ENCODE measurements at places on chromosomes 2 and 18.

DNA sequence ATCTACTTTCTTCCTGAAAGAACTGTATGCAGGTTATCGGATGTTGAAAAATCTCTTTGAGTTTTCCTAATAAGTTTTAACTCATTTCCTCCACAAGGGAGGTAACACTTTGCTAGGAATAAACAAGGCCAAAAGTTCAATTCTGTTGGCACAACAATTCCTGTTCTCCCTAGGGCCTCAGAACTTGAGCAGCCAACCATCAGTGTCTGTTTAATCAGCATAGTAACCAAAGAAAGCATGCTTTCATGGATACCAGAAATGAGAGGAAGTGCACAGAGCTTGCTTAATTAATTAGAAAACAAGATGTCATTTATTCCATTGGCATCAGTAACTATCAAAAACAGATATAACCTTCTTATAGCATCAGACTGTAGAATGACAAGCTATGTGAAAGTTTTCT, 503.2 kb upstream of the CNTNAP5 start:
- no peak for DNase-seq

GRCh38 chr2:24541621-24542020, 50.6 kb downstream of the NCOA1 start:
- DNase-seq: no peak

- DNase-seq: peak; percentile 62
These were observed 12.6 kb downstream of the ITPRID2 start for GRCh38 chr2:181904022-181904632.

DNA sequence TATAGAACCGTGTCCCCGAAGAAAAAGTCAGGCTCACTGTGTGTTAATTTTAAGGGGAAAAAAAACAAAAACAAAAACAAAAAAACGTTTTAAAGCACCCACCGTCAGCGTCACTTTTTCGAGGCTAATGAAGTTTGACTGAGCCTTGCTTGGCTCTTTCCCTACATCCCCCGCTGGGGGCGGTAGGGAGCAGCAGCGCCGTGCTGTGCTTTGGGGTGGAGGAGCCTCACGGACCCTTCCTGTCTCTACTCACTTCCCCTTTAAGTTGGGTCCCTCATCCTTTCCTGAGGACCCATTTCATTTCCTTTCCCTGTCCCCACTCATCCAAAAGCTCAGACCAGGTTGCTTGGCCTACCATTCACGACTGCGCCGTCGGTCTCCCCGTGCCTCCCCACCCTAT, 82.8 kb upstream of the RPL31 start:
- no peak for DNase-seq

DNA sequence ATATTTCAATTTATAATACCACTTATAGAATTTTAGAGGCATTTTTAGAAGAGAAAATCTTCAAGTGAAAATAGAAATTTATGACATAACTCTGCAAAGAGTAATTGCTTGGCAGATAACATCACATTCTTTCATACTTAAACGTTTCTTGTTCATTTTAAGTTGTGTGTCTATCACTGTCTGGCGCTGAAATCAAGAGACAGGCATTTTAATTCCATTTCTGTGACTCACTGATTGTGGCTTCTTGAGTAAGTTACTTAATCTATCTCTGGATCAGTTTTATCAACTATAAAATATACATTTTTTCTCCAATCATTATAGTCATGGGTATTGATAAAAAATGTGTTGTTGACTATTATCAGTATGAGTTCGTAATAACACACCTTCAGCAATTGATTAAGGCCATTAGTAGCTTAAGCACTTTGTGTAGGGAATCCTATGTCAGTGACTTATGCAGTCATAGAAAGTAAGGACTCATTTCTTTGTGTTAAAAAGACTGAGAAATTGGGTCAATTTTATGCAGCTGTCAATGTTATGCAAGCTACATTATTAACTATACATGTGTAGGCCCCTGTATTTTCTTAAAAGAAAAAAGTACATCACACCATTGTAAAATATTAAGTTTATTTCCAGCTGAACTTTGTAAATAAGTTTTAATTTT, 497.3 kb downstream of the CCDC85A start:
- peak; percentile 41 for DNase-seq

DNA sequence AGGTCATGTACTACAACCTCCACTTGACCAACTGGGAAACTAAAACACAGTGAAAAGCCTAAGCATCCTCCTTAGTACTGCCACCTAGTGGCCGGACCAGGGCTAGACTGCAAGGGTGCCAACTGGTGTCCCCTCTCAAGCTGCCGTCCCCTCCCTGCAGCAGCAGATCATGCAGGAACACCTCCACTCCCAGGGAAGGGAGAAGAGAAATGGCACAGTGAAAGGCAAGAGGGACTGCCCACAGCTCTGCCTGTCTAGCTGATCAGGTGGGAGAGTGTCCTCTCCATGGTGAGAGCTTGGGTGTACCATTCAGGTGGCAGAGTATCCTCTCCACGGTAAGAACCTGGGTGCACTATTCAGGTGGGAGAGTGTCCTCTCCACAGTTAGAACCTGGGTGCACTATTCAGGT, 78.1 kb downstream of the AAK1 start:
- peak; percentile 42 for DNase-seq

DNA sequence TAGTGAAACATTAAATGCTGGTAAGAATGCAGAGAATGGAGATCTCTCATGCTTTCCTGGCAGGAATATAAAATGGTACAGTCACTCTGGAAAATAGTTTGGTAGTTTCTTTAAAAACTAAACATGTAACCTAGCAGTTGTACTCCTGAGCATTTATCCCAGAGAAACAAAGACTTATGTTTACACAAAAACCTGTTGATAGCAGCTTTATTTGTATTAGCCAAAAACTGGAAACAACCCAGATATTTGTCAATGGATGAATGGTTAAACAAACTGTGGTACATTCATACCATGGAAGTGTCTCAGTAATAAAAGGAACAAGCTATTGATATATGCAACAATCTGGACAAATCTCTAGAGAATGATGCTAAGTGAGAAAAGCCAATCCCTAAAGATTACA, 81.7 kb upstream of the CTAGE1 start:
- no peak for DNase-seq

- no peak for DNase-seq
These were observed 193.7 kb upstream of the PIEZO2 start for GRCh38 chr18:11343096-11343495.

DNA sequence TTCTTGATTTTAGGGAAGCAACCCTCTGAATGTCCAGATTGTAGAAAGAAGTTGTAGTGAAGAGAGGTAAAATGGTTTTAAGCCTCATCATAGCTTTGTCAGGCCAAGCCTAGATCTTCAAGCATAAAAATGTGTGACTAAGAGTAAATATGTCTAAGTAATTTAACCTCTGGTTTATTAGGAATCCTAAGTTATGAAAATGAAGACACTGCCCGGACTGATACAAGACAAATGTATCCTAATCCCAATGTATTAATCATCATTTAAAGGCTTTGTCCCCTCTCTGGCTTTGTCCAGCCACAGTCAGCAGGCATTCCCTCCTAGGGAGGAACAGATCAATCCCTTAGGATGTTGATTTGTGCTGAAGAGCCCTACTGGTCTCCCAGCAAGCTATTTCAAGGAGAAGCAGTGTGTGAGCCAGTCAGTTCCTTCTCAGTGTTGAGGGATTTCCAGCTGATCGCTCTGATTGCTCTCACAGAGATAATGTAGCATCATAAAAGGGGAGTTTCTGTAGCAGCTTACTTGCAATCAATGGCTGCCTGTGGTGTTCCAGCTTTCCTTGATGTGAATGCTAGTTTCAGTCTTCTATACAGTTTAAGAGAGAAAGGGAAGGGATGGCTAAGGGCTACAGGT, 796.1 kb downstream of the EPHA4 start:
- no peak for DNase-seq

GRCh38 chr2:74587664-74588277, 33.3 kb downstream of the DOK1 start:
- DNase-seq: peak; percentile 70

DNA sequence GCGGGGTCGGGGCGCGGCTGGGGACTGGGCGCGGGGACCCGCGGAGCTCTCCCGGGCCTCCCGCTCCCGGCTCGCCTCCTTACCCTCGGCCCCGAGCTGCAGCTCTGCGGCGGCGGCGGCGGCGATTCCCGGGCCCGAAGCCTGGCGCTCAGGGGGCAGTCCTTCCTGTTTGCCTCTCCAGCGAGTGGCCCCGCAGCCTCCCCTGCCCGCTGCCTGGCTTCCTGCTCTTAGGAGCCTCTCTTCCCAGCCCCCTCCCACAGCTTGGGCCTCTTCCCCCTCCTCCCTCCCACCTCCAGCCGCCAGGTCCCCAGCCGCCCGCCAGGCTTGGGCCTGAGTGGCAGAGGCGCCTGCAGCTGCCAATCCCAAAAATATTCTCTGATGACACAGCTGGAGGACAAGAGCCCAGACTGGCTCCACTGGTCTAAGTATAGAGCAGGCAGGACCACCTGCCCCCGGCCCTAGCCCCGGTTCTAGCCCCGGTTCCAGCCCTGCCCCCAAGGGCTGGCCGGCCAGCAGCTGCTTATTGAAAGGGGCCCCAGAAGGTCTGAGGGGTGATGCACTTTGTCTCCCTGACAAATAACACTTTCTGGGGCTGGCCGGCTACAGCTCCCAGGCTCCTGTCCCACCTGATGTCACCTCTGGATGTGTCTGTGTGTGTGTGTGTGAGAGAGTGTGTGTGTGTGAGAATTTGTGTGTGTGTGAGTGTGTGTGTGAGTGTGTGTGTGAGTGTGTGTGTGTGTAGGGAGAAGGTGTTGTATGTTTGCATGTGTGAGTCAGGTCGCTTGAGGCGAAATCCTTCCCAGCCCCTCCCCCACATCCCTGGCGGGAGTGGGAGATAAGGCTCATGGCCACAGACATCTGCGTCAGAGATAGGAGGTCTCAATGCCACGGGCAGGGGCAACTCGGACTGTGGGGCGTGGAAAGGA, at the start of gene OBSL1:
Gene OBSL1, minus strand, starts transcription at position 229 of the 926 bp plus-strand sequence. CDS start 307 bp downstream, outside the sequence.
- DNase-seq: peak; percentile 66

GRCh38 chr2:2919574-2920365, 457.8 kb downstream of the EIPR1 start:
- no peak for DNase-seq

DNA sequence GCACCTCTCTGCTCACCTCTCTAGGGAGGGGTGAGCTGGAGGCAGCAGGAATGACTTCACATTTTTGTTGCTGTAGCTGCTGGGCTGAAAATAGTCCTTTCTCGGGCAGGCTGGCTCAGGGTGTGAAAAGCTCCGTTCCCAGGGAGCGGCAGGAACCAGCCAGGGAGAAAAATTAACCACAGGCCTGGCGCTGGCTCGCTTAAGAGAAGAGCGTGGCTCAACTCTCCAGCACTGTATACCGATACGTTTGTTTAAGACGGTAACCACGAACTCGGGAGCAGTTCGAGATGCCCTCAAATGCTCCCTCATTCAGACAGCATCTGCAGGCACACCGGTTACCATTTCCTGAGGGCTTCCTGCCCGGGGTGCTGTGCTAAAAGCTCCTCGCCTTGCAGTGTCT, 129.6 kb downstream of the CELF4 start:
- no peak for DNase-seq

DNA sequence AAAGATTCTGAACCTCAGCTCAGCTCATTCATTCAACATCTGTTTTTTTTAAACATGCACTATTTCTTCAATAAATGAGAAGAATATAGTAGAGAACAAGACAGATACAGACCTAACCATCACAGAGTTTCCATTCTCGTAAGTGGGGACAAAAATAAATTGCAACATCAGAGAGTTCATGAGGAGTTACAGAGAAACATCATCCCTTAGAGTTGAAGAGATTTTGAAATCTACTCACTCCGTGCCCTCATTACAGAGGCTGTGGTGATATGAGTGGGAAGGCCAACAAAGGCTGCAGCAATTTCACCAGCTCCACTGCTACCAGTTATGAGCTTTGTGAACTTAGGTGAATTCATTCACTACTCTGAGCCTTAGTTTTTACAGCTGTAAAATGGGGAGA, 399.3 kb downstream of the BCL11A start:
- no peak for DNase-seq

- DNase-seq: no peak
These were observed 326.7 kb downstream of the DPP10 start for GRCh38 chr2:114769110-114769509.

- DNase-seq: no peak
These were observed 194.8 kb downstream of the ZNF804A start for GRCh38 chr2:184793176-184793575.

- peak; percentile 79 for DNase-seq
These were observed 162.0 kb downstream of the RTP5 start for GRCh38 chr2:242031481-242032019.

GRCh38 chr18:69158944-69159343, 241.7 kb upstream of the DOK6 start:
- no peak for DNase-seq

GRCh38 chr2:168897449-168897848, 3.6 kb upstream of the G6PC2 start:
- DNase-seq: no peak

GRCh38 chr2:205130111-205130829, 552.0 kb upstream of the NRP2 start:
- no peak for DNase-seq

DNA sequence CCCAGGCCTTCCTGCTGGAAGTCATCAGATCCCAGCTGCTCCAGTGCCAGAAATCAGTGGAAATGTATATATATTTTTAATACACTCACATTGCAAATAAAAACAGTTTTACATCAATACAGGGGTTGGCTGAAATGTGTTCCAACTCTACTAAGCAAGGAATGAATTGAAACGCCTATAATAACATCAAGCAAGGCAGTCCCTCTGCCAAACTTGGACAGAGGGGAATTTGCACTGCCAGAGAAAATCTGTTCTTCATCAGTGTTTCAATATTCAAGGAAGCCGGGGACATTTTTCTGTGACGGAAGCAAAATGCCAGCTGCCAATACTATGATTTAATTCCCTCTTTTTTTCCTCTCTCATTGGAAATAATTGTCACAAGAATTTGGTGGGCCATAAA, 335.3 kb downstream of the TNS1 start:
- no peak for DNase-seq

DNA sequence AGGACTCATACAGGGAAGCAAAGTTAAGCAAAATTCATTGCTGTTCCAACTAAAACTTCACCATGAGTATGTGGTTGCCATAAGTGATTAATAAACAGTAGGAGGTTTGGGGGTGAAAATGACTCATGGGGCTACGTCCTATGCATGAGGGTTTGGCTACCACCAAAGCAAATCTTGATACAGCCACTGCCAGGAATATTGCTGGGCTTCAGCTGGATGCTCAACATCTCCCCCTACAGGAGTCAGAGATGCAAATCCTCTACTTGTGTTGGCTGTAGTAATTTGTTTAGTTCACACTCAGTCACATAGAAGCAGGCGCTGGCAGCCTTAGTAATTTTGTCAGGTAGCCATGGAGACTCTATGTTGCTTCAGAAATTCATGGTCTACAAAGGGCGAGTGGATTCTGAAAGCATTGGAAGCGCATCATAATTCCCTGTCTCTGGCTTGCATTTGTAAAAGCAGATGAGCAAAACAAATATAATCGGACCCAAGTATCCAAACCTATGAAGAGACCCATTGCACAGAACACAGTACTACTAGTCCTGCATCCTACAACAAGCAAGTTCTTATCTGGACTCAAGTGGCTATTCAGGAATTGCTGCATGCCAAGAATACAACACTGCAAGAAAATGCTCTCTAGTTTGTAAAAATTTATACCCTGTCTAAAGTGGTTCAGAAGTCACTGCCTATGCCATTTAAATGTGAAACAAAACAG, 76.0 kb downstream of the CD28 start:
- peak; percentile 95 for DNase-seq
